ENCODE measurements at places on chromosomes 2 and 18.

- DNase-seq: no peak
These were observed 32.8 kb downstream of the FMNL2 start for GRCh38 chr2:152367547-152368390.

- DNase-seq: no peak
These were observed 143.5 kb downstream of the TGIF1 start for GRCh38 chr18:3593381-3593903.

GRCh38 chr2:233871432-233871831, 3.2 kb upstream of the MSL3B start:
- DNase-seq: no peak

DNA sequence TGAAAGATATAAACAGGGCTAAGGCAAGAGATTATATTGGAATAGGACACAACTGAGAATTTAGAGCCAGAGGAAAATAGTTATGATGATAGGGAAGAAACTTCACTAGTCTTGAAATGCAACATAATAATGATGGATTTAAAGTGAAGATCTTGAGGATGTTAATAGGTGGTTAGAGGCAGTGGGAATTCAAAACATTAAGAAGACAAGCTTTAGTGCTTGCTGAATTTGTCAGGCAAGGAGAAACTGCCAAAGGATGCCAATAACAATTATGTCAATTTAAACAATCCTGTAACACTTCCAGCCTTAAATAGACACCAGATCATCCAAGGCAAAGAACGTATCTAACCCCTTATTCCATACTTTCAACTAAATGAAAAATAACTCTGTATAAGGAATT, 330.1 kb downstream of the ERBB4 start:
- no peak for DNase-seq

DNA sequence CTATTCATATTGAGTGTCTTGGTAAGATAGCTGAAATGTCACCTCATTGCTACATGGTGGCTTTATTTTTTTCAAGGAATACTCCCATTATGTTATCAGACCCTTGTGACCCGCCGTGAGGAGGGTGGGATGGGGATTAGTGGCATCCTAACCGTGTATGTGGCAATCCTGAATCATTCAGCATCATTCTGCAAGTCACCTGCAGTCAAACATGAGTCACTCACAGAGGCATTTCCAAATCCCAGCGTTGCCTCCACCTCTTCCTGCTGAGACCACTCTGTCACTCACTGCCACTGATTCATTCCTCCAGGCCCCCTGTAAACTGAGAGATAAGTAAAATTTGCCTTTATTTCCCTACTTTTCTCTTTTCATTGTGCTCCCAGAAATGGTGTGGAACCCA, 307.4 kb upstream of the KLHL29 start:
- DNase-seq: no peak

DNA sequence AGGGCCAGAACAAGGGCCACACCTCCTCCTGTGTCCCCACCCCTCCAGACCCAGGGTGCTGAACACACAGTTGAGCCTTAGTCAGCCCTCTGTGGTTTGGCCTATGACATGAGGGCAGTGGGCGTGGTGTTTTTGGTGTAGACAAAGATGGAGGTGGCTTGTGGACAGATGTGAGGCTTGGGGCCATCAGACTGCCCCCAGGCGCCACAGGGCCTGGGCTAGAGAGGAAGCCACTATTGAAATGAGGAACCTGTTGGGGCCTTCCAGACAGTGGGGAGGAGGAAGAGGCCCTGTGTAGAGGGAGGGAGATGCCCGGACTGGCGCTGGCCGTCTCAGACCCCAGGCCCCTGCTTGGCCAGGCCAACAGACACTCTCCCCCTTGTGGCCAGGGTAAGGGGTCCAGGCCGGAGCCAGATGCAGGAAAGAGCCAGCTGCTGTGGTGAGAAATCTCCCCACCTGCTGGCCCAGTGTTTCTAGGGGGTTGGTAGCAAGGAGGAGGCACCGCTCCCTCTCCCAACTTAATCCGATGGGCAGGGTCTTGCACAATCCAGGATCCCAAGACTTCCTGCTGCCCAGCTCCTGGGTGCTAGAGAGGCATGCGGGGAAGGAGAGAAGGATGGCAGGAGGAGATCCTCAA, 53.8 kb downstream of the SMAD7 start:
- DNase-seq: no peak

- no peak for DNase-seq
These were observed 106.8 kb downstream of the SLC39A10 start for GRCh38 chr2:195763866-195764265.

- DNase-seq: no peak
These were observed 15.9 kb downstream of the LYPD6 start for GRCh38 chr2:149346272-149346671.

DNA sequence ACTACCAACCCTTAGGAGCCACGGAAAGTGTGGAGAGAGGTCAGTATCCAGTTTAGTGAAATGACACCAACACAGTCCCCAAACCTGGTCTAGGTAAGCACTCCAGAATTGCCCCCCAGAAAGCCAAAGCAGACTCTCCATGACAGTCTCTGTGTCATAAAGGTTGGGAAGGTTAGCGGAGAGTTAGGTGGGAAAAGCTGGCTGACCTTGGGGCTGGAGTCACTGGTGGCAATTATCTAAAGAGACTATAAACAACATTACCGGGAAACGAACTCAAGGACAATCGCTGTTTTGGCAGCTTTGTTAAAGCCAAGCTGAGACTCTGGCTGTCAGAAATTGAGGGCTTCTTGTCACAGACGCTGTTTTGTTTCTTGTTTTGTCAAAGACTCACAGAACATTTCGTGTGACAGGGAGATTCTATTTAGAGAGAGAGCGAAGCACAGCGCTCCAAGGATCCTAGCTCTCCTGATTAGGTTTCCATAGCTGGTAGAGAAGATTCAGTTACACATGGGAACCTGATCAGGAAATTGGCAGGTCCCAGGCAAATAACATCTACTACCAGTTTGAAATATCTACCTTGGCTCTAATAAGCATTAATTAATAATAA, 111.3 kb downstream of the LNPK start:
- DNase-seq: no peak

DNA sequence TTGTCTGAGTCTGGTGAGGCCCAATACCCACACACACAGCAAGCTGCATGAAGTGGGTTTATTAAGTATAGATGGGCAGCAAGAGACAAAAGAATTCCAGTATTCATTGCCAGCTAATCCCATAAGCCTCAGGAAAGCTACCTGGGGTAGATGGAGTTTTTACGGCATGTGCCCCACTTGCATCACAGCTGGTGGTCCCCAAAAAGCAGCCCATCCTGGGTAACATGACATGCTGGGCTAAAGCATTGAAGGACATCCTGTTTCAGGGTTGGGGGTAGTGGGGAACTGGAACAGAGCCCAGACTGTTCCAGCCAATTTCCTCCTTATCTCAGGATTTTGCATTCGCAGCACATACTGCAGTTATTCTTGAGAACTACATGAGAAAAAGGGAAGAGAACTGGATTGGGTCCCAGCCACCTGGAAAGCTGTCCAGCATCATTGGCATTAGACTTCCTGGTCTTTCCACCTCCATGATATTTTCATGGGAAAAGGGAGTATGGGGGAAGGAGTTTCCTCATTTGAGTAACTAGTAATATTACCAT, 240.1 kb upstream of the MMADHC start:
- DNase-seq: no peak

GRCh38 chr2:176165370-176166050, 8.4 kb downstream of the HOXD3 start:
- no peak for DNase-seq

DNA sequence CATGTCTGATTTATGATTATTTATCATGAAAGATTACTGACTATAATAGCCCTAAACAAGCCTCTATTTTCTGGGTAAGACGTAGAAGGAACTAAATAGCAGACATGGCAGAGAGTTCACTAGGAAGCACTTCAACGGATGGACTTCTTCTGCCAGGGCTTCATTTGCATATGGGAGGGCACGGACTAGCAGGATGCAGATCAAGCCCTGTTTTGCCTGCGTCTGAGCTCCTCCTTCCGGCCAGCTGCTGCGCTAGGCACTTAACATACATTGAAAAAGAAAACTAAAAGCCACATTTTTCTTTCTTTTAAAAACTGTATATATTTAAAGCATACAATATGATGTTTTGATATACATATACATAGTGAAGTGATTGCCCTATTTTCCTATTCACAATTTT, 340.0 kb upstream of the MEX3C start:
- peak; percentile 59 for DNase-seq

GRCh38 chr18:45588376-45589355, 26.6 kb upstream of the SLC14A2 start:
- no peak for DNase-seq

DNA sequence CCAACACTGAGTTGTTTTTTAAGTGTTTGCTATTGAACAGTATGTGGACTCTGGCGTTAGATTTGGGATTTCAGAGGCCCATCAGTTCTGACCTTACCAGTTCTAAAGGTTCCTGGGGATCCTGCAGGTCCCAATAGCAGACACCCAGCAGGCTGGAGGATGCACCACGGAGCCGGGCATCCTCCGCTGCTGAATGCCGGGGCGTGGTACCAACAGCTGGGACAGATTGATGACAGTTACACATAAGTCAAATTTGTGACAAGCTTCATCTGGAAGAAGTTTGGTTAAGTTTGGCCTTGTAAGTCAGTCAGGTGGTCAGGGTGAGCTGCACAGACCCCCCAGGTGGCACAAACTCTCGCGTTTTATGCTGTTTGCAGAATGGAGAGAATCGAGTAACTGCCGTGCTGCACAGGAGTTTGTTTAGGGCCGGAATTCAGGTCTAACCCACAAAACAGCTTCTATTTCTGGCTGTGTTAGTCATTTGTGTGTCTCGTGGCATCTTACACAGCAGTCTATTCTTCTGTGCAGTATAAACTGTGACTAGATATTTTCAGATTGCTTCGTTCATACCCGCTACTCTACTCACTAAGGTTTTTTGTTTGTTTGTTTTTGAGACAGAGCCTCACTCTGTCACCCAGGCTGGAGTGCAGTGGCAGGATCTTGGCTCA, 19.2 kb downstream of the CTDP1 start:
- no peak for DNase-seq

- no peak for DNase-seq
These were observed 89.7 kb downstream of the CRIM1 start for GRCh38 chr2:36445185-36445866.

- no peak for DNase-seq
These were observed 1.2 kb downstream of the NEMP2 start for GRCh38 chr2:190533175-190533967.

DNA sequence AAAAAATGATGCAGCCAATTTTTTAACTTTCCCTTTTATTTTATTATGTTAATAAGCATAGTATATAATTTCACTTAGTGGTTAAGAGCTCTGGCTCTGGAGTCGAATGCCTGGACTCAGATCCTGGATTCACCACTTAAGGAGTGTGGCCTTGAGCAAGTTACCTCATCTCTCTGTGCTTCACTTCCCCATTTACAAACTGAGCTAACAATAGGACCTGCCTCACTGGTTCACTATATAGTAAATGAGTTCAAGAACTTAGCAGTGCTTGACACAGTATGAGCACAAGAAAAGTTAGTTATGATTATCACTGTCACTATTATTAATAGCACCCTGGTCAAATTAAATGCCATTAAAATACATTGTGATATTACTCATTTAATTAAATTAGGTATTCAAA, 30.6 kb downstream of the SCN3A start:
- DNase-seq: no peak

DNA sequence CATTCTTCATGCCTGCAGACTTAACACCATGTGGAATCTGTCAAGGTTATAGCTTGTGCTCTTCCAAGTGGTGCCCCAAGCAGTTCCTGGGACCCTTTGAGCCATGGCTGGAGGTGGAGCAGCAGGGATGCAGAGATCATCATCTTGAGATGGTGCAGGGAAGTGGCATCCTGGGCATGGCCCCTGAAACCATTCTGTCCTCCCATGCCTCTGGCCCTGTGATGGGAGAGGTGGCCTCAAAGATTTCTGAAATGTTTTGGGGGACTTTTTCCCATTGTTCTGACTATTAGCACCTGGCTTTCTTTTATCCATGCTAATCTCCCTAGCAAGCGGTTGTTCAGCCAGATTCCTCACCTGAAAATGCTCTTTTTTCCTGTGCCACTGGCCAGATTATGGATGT, 10.3 kb upstream of the TMEM37 start:
- no peak for DNase-seq

DNA sequence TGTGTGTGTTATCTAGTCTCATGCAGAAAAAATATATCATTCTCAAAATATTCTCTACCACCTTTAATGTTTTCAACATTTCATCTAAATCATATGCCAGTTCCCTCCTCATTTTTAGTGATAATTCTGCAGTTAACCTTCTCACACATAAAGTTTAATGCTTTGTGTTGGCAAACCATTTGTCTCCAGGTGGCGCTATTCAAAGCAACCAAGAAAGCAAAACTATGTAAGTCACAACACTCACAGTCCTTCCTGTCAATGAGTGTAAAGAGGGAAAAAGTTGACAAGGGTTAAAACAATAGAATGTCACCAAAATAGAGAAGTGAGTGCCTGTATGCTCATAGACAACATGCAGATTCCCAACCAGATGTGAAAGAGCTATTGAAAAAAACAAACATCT, 961.6 kb upstream of the LRRTM1 start:
- peak; percentile 35 for DNase-seq

DNA sequence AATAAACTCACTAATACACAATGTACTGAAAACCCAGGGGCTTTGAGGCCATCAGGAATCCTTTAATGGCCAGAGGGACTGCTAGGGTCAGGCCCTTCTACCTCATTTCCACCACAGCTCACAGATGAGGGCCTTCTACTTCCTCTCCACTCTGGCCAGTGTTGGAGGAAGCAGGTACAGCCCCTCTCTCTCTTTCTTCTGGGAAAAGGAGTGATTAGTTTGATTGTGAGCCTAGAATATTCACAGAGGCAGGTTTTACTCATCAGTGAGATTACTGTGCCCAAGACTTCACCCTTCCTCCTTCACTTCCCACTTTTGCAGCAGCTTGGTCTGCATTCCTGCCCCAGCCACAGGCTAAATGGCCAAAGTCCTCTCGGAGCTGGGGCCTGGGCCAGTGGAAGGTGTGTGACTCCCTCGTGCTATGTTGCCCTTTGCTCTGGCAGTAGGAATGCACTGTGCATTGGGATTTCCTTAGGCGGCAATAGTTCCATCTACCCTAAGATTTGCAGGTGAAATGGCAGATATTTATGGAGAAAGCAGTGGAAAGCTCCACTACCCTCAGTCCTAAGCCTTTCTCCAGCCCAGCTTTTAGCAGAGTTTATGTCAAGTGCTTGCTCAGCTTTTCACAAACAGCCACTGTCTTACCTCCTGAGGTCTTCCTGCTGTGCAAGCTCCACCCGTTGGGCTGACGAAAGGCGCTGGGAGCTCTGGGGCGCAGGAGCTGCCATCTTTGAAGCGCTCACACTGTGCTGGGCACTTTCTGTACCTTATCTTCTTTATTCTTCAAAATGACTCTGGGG, 36.2 kb upstream of the YES1 start:
- DNase-seq: no peak

- no peak for DNase-seq
These were observed 32.4 kb upstream of the MRPL19 start for GRCh38 chr2:75614162-75614651.

DNA sequence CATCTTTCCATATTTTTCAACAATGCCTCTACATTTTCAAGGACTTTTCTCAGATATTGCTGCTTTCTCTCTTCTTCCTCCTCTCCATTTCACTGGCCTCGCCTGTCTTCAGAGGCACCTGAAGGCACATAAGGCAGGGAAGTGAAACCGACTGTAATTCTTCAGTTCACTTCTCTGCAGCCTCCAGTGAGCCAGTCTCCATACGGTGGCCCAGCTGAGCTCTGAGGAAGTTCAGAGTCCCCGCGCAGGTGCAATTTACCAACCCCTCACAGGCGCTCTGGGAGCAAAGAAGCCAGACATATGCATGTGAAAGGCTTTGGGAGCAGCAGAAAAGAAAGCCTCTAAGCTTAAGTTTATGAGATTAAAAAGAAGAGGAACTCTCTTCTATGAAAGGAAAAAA, 12.4 kb downstream of the KLHL14 start:
- no peak for DNase-seq

- no peak for DNase-seq
These were observed 167.7 kb upstream of the SERPINE2 start for GRCh38 chr2:224206816-224207215.
